ENCODE measurements at places on chromosomes 4 and X.

- DNase-seq = no peak
Measured at GRCh38 chr4:85084371-85085094, 118.0 kb upstream of the WDFY3 start.

DNA sequence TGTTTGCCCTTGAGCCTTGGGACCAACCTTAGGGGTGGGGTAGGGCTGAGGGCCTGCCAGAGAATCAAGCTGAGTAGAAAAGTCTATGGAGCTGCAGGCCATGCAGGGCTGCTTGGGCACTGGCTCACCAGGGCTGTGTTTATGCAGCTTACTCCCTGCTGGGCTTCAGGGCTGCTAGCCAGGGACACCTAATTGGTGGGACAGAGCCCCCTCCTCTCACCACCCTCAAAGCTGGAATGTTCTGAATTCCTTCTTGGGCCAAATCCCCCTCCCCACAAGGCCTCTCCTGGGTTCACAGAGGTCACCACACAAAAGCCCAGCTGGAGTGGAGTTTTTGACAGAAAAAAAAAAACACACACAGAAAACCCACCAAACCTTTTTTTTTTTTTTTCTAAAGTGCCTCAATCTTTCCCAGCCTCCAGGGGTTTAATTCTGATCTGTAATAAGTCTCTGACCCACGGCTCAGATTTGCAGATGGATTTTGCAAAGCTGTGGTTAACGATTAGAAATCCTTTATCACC, at the start of gene CLDN2:
CLDN2 (plus strand) TSS at position 471 of the 521 bp plus-strand sequence. CDS start 7,827 bp downstream, outside the sequence.
- DNase-seq = no peak

DNA sequence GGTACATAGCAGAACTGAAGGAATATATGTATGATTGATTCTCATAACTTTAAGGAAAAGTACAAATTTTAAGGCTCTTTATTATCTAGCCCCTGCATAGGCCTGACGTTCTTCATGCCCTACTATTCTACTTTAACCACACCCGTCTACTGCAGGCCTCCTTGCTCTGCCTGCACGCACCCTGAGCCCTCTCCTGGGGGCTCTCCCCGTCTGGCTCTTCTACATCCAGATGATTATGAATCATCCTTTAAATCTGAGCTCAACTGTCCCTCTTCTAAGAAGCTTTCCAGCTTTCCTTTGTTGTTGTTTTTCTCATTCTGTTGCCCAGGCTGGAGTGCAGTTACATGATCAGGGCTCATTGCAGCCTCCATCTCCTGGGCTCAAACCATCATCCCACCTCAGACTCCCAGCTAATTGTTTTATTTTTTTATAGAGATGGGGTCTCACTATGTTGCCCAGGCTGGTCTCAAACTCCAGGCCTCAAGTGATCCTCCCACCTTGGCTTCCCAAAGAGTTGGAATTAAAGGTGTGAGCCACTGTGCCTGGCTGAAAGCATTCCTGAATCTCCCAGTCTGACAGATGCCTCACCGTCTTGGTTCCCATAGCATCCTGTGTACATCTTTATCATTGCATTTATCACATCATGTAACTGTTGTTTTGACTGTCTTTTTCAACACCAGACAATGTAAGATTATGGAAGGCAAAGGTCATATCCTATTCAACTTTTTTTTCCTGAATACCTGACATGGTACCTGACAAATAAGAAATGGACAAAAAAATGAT, 89.2 kb downstream of the WDFY3 start:
- no peak for DNase-seq

- no peak for DNase-seq
Measured at GRCh38 chrX:29690061-29690460, 525.3 kb upstream of the MAGEB2 start.

DNA sequence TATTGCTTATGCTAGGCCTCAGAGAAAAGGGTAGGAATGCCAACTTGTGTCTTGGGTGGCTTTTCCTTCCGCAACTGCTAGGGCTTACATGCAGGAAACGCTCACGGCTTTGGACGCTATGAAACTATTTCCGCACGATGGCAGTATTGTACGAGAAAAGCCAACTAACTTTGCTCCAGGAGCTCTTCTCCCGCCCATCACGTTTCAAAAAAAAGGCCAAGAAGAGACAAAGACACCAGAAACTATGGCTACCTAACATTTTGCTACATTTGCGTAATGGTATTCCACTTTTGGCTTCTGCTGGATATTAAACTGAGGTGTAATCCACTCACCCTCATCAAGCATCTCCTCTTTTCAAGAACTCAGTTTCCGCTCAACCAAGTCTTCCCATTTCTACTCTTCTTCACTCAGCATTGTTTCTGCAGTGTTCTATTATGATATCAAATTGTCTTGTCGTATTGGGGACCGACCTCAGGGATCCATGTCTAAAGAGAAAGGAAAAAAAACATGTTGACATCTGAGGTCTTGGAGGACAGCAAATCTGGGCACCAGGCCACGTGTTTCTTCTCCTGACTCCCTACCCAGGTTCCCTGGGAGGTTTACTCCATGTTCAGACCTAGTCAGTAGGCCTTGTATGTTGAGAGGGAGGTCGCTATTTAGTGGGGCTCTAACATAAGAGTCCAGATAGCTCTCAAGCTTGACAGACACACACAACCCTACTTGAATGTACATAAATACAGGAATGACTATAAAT, 239.4 kb upstream of the STK26 start:
- peak; percentile 19 for DNase-seq

DNA sequence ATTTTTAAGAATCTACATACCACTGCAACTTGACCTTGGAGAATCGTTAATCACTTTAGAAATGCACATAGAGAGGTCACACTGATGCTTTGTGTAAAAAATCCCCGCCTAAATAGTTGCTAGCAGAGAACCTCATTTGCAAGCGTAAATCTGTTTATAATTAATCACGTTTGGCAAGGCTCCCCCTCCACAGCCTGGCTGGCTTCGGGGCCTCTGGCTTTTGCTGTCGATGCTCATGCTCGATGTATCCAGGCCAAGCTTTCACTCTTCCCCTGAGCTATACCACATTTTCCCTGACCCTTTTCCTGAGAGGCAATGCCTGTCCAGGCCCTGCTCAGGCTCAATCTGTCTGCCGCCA, 23.4 kb downstream of the CYTL1 start:
- DNase-seq = no peak

DNA sequence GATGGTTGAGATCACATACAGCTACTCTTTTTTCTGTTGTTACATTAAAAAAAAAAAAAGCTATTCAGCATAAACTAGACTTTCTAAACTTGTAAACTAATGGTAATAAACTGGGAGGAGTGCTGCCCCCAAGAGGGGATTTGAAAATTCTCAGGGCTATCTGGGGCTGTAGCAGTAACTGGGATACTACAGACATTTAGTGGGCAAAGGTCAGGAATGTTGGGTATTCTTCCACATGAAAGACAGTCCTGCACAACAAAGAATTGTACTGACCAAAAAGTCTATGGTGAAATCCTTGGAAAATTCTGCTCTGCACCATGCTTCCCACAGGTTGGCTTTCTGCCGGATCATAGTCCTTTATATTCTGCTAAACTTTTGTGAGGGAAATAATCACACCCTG, 232.6 kb upstream of the BOD1L1 start:
- no peak for DNase-seq

DNA sequence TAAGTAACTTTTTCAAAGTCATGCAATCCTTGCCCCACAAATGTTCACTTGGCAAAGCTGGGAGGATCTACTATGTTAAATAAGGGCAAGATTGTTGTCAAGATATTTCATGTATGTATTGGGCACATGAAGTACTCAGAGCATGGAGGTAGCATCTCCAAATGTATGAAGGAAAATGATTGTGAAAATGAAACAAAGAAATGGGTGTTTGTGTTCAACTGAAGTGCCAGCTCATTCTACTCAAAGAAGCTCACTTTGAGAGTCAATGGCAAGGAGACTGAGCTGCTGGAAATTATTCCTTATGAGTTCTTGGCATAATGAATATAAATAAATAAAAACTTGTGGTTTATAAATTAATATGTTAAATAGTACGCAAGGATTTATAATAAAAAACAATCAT, 124.5 kb upstream of the ARSJ start:
- no peak for DNase-seq

- DNase-seq = no peak
Measured at GRCh38 chr4:126547352-126547751, 1085.4 kb upstream of the INTU start.

DNA sequence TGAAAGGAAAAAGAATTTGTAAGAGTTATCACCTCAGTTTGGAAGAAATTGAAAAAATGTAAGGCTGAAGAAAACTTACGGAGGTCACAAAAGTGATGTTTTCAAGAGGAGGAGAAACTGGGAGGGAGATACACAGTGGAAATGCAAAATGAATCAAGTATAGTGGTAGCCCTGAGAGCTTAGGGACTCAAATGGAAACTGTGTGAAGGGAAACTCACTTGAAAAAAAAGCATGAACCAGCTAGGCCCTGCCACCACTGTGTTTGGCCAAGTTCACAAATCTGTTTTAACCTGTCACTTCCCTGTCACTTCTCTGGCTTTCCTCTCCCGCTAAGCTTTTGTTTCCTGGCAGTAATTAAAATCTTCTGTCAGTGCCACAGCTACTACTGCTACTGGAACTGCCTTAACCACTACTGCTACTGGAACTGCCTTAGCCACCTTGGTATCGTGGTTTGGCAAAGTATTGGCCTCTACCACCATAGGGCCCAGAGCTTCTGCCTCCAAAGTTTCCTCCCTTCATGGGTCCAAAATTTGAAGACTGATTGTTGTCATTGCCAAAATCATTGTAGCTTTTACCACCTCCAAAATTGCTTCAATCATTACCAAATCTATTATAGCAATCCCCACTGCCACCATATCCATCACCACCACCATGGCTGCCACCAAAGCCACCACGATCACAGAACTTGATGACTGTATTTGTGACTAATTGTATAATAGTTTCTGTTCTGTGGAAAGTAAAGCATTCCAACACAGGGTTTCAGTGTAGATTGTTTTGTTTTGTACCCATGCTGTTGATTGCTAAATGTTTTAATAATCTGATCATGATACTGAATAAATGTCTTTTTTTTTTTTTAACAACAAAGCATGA, 41.5 kb downstream of the SMARCA5 start:
- DNase-seq = no peak

GRCh38 chr4:138728566-138728965, 287.0 kb upstream of the NOCT start:
- no peak for DNase-seq

- no peak for DNase-seq
Measured at GRCh38 chr4:106105697-106106096, 210.3 kb downstream of the TBCK start.

DNA sequence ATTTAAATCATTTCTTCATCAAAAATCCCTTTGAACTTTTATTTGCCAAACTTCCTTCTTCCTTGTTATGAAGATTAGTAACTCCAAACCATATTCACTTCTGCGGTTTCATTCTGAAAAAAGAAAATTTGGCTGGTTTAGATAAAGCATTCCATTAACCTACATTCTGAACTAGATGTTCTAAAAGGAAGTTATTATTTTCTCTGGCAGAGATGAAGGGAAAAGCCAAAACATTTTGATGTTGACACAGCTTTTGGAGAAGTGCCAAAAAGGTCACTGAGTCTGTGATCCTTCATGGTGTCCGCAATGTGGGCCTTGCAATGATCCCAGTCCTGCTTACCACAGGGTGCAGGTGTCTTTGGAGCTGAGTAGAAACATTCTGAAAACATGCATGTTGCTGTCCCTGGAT, 36.0 kb downstream of the CXCL8 start:
- DNase-seq = no peak

DNA sequence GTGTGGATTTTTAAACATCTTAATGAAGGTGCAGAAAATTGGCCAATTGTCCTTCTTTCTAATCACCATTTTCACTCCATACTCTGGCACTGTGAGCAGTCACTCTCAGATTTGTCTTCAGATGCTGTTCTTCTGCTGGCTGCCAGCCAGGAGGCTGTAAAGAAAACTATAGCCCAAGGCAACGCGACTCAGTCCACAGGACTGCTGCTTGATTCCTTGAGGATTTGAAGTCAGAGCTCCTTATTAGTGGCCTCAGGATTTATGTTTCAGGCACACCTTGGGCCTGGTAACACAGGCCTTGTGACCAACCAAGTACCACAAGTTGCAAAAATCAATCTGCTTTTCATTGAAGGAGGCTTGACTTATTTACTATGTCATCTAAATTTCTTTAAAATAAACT, 342.6 kb downstream of the GPM6A start:
- no peak for DNase-seq

DNA sequence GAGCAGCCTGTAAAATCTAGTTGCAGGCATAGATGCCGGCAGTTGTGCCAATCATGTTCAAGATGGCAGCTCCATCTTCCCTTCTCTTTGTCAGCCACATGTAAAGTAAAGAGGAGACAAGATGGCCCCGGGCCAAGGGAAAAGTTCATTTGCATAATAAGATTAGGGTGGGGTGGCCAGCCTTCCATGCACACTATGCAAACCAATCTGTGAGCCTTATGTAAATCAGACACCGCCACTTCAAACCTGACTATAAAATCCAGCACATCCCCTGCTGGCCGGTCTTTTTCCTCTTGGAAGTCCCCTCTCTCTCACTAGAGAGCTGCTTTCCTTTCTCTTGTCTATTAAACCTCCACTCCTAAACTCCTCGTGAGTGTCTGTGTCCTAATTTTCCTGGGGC, 78.9 kb upstream of the CBR4 start:
- no peak for DNase-seq

GRCh38 chrX:44898411-44899221, 25.6 kb downstream of the KDM6A start:
- DNase-seq = no peak

- DNase-seq = no peak
Measured at GRCh38 chr4:17024425-17024824, 126.0 kb upstream of the LDB2 start.

DNA sequence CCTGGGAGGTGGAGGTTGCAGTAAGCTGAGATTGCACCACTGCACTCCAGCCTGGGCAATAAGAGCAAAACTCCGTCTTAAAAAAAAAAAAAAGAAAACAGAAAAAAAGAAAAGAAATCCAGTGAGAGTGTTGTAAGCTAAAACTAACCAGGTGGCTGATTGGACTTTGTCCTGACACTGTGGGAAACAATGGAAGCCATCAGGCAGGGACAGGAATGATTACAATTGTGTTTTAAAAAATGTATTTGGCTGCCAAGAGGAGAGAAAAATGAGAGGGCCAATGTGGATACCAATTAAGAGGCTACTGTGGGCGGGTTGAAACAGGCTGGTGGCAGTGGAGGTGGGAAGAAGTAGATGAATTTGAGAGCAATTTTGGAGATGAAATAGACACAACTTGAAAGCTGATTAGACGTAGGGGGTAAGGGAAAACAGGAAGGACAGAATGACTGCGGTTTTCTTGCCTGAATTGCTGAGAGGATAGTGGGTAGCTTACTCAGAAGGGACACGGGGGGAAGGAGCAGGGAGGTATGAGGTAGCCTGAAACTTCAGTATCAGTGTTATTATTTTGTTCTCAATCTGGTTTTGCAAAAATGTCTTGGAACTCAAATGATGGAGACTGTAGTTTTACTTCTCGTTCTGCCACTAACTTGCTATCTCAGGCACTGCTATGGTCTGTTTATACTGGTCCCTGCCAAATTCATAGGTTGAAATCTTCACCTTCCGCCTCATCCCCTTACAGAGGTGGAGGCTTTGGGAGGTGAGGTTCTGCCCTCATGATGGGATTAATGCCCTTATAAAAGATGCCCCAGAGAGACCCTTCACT, 45.6 kb upstream of the CHRNA9 start:
- DNase-seq = no peak

GRCh38 chr4:14379183-14379582, 623.1 kb upstream of the CPEB2 start:
- DNase-seq = no peak

All from C1 segment of cervical spinal cord (tissue), 14 donors.